ENCODE measurements at places on chromosomes 7 and 10. TPM values are rescaled to one million over a fixed set of nuclear protein-coding genes. Genes with fewer than 3 reads are reported as not detected.
A peak's percentile ranks its signal among the peaks of the same experiment; 100 is the strongest.

Gene SHTN1
- total RNA-seq, result 2.9 TPM

Gene TAC1
- total RNA-seq, result not detected

Gene CALD1
- 22.6 TPM for total RNA-seq

Gene MMD2
- total RNA-seq, result not detected

Gene HYCC1
- total RNA-seq, result 99.3 TPM

Gene PILRA
- 3.1 TPM for total RNA-seq

- DNase-seq, result no peak
Observed at GRCh38 chr7:155974186-155974897, 162.1 kb upstream of the SHH start.

GRCh38 chr7:30430276-30430675 lies 48.3 kb downstream of the NOD1 start:
- DNase-seq, result peak; percentile 11

- DNase-seq, result no peak
Observed at GRCh38 chr7:32255036-32255435, 184.8 kb upstream of the PDE1C start.

DNA sequence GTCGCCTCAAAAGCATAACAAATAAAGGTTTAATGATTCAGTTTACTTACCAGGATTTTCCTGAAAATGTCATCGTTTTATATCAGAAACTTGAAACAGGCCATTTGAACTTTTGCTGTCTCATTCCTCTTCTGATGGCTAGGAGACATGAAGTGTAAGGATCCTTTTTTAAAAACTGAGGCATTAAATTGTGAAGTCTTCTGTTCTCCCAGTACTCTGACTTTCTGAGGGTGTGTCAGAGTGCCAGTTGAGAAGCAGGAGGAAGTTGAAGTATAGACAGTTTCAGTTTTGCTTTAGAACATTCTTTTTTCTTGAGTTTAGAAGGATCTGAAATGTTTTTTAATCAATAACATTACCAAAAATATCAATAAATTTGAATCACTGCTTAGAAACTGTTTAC lies at the start of gene SAMD9L:
Gene SAMD9L, minus strand, starts transcription at position 242 of the 400 bp plus-strand sequence. CDS start 12,414 bp downstream, outside the sequence.
- no peak for DNase-seq

DNA sequence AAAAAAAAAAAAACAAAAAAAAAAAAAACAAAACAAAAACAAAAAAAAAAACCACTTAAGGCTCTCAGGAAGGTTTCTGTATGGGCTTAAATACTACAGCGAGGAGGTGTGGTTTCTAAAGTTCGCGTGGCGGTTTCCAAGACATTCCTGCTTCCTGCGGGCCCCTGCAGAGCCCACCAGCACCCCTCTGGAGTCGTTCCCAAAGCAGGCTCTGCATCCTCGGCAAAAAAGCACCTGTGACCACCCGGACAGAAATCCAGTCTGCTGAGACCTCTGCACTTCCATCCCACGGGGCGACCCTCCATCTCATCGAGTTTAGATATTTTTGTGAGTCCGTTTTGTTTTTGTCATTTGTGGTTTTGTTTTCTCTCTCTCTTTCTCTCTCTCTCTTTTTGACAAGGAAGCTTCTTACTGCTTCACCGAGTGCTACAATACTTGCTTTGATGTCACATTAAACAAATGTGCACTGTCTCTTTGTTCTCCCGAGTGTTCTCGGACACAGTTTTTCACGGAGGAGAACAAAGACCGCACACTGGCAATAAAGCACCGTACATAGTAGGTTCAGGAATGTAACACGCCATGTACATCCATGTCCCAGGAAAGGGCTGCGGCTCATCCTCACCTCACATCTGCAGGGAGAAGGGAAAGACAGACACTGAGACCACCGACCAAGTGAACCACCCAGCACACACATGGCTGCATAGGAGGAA lies 21.5 kb downstream of the PDGFA start:
- no peak for DNase-seq

DNA sequence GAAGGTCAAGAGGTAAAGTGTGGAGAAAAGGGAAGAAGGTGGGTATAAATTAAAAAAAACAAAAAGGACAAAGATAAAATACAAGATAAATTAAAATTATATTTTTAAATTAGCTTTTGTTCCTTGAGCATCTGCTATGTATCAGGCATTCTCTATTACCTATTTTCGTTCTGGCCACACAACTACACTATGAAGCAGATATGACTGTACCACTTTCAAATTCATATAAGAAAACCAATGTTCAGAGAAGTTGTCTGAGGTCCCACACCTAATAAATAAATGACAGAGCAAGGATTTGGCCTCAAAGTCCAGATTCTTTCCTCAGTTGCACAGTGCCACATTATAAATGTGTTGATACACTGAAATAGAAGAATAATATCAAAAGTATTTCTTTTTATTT lies 103.8 kb upstream of the PCDH15 start:
- no peak for DNase-seq

- DNase-seq, result peak; percentile 89
Observed at GRCh38 chr7:191105-191980, 1.0 kb upstream of the FAM20C start.

- DNase-seq, result no peak
Observed at GRCh38 chr10:34544400-34544799, 270.7 kb downstream of the PARD3 start.

- peak; percentile 85 for DNase-seq
Observed at GRCh38 chr7:117673367-117673766, 193.5 kb downstream of the CFTR start.

DNA sequence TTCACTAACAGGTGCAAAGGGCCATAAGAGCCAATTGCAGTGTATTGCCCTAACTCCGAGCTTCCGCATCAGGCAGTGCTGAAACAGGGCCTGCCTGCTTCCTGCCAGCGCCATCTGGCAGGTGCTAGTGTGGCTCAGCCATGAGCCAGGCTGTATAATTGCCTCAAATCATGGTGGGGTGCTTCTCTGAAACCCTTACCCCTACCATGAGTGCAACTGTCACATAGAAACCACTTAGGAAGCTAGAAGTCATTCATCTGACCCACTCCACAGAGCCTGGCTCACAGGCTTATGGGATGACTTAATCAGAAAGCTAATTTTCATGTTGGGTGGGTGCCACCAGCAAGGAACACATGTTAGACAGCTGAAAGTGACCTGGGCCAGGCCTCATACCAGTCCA lies 133.3 kb upstream of the LAMB4 start:
- no peak for DNase-seq

DNA sequence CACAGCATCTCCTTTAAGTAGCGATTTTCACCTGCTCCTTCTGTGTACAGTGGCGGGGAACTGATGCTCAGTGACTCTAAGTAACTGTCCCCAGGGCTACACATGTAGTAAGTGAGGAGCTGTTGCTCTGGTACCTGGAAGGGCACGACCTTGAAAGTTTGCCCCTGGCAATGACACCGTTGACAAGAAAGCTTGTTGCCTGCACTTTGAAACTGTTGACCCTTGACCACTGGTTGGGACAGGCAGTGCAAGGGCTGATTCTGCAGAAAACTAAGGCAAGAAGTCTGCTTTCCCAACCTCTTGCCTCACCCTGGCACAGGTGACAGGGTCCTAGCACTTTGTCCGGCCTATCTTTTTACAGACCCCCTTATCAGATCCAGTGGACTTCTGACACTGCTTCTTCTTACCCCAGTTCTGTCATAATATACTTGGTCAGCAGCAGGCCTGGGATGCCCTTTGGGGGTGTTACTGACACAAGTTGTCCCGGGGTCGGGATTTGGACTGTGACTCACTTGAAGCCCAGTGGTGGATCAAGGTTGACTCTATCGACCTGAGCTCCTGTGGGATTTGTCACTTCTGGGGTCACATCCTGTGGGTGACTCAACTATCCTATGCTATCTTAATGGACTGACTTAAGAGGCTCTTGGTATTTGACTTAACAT lies 5.8 kb downstream of the ACSL5 start:
- DNase-seq, result no peak

- peak; percentile 87 for DNase-seq
Observed at GRCh38 chr10:100562008-100562672, 26.4 kb downstream of the HIF1AN start.

- DNase-seq, result no peak
Observed at GRCh38 chr7:22442187-22442881, 57.7 kb downstream of the STEAP1B start.

- peak; percentile 90 for DNase-seq
Observed at GRCh38 chr7:95772298-95772770, at the start of gene DYNC1I1. TSS of gene DYNC1I1 (plus strand) at chr7:95772554. CDS start at chr7:95804730, 32,176 bp downstream.

DNA sequence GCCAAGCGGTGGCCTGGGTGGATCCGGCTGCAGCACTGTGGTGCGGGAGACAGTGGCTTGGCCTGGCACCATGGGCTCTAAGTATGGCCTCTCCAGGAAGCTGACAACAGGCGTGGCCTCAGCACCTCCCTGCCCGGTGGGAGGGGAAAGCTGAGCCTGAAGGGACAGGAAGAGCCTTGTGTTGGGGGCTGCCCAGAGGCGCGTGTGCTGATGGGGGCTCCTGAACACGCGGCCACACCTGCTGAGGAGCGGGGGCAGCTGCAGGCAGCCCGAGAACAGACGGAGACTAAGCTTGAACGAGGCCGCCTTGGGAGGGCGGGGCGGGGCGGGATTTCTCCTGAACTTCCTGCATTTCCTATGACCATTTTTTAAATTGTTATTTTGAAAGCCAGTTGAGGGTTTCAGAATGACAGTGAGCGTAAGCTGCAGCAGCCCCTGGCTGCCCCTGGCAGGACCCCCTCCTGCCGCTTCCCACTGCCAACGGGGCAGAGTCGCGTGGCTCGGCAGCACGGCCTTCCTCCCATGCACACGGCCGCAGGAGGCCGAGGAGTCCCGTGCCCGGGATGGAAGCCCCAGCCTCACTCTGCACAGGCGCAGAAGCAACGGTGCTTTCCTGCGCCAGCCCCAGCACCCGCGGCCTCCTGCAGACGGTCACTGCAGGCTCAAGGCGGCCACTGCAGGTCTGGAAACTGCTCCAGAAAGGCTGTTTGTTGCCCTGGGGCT lies 43.2 kb downstream of the DPYSL4 start:
- DNase-seq, result peak; percentile 15

- no peak for DNase-seq
Observed at GRCh38 chr10:7651853-7652470, 14.8 kb downstream of the ITIH5 start.

DNA sequence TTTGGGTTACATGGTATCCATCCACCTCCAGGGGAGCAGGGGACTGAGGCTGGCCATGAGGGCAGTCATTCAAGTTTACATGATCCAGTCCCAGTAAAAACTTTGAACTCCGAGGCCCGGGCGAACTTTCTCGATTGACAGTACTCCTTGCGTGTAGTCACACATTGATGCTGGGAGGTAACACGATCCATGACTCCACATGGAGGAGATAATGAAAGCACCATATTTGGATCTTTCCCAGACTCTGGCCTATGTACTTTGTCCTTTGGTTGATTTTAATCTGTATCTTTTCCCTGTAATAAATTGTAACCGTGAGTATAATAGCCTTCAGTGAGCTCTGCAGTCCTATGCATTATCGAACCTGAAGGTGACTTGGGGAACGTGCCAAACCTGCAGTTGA lies 401.6 kb downstream of the KCNMA1 start:
- DNase-seq, result no peak

DNA sequence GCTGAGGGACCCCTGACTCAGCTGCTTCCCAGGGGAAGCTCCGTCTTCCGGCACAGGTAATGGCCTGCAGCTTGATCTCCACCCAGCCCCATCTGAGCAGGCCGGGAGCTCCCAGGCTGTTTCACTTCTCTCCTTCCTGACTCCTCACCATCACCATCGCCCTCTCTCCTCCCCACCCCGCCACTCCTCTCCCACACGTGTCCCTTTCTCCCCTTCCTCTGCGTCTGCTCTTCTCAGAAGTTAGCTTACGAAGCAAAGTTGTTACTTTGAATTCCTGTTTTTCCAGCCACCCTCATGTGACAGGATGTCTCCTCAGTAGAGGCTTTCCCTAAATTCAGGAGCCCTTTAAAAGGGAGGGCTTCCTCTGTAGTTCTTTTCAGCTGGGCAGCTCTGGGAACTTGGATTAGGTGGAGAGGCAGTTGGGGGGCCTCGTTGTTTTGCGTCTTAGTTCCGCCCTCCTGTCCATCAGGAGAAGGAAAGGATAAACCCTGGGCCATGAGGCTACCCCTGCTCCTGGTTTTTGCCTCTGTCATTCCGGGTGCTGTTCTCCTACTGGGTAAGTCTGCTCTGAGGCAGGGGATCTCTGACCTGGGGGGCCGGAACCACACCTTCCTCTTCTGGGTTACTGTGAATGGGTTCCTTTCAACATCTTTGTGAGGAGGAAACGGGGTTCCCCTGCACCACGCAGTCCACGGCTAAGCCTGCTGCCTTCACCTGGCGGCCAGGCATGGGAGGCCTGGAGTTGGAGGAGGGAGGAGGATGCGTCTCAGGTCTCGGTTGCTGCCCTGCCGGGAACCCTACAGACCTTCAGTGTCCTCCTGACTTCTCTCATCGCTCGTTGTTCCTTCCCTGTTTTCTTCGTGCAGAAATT lies at the start of gene MRC1:
Gene MRC1, plus strand, starts transcription at position 378 of the 871 bp plus-strand sequence. Its CDS starts 118 bp downstream, at position 496.
- no peak for DNase-seq

DNA sequence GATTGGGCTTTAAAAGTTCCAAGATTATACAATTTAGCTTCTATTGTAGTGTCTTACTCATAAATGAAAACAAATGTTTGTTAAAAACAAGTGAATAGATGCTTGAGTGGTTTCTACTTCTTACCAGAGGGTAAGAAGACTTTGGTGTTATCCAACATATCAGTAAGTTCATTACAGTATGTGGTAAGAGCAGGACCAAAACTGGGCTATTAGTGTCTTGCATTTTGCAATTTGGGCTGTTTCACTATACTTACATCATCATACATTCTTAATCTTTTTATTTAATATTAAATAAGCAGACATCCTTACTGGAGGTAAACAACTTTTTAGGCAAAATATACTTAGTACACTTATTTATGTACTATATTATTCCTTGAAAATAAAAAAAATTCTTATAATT lies 248.4 kb upstream of the HGF start:
- no peak for DNase-seq
